ENCODE measurements at places on chromosomes 5 and 9.

DNA sequence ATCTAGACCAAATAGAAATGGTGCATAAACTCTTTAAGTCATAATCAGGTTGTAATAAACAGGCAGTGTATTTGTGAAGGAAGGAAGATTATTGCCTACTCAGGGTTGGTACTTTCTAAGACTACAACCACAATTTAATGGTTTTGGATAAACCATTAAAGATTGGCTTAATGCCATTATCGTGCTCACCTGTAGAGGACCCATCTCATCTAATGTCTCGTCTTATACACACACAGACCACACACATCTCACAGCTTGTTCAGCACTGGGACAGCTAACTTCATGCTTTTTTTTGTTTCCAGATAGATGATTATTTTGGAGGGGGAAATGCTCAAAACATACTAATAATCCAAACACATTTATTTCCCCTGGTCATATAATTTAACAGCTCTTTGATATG, 175.7 kb upstream of the SLC12A2 start:
- no peak for DNase-seq

DNA sequence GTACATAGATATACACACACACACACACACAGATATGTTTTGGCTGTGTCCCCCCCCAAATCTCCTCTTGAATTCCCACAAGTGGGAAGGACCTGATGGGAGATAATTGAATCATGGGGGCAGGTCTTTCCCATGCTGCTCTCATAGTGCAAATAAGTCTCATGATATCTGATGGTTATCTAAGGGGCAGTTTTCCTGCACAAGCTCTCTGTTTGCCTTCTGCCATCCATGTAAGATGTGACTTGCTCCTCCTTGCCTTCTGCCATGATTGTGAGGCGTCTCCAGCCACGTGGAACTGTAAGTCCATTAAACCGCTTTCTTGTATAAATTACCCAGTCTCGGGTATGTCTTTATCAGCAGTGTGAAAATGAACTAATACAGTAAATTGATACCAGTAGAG, 15.9 kb upstream of the ALDOB start:
- no peak for DNase-seq

GRCh38 chr5:78519198-78519941, 129.2 kb downstream of the LHFPL2 start:
- no peak for DNase-seq

DNA sequence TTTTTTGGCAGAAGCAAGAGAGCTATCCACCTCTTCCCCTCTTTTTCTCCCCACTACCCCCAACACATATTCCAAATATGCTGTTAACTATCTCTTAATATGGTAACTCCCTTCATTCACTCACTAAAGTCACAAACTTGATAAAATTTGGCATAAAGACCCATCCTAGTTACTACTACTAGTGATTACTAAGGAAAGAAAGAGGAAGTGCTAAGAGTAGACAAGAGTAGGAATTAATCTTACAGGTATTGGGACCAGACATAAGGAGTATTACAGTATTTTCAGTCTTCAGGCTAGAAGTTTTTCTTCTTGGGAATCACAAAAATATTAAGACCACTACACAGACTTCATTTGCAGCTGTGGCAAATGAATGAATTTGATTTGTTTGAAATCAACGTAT, 2.2 kb downstream of the ADAMTS6 start:
- no peak for DNase-seq

DNA sequence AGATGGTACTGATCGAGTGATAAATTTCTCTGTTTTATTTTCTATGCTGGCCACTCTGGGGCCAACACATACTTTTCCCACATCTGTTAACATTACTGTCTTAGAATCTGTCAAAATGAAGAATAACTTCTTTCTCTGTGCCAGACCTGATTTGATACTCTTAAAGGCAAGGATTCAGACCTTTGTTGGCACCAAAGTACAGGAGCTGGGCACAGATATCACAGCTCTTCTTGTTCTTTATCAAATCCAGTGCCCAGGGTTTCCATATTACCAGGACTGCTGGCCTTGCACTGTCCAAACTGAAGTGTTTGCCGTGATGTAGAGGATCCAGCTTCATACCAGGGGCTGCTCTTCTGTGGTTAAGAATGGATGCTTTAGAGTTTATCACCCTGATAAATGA, 20.9 kb downstream of the ZNF474 start:
- DNase-seq, result no peak

DNA sequence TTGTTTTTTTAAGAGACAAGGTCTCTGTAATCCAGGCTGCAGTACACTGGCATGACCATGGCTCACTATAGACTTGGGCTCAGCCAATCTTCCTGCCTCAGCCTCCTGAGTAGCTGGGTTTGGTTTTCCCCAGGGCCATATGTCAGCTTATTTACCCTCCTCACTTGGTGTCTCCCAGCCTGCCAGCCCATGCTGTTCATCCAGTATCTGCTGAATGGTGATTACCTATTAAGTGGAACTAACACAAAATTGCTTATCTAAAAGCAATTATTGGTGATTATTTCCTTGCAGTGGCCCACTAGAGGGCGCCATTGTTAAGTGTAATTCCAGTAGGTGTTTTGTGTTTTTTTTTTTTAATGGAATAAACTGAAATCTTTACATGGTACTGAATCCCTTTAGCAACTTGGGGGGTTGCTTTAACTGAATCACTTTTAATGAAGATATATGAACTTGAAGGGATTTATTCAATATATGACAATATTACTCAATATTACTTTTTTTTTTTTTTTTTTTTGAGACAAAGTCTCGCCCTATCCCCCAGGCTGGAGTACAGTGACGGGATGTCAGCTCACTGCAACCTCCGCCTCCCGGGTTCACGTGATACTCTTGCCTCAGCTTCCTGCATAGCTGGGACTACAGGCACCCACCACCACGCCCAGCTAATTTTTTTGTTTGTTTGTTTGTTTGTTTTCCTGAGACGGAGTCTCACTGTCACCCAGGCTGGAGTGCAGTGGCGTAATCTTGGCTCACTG, 13.8 kb downstream of the EXOSC2 start:
- DNase-seq, result no peak

GRCh38 chr5:114101153-114101552, 260.7 kb upstream of the KCNN2 start:
- no peak for DNase-seq

DNA sequence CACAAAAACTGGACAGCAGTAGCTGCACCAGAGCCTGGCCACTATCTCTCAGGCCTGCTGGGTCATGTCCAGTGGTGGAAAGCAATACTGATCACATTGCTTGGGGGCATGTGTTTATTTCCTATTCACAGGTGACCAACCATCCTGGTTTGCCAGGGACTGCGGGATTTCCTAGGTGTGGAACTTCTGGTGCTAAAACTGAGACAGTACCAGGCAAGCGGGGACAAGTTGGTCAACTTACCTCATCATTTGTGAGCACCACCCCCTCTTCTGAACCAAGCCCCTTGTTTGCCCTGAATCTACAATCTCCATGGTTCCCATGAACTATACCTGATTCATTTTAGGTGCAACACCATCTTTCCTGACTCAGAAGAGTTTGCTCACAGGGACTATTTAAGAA, 81.3 kb downstream of the TNC start:
- no peak for DNase-seq

GRCh38 chr5:63131626-63132285, 553.1 kb downstream of the LRRC70 start:
- DNase-seq, result no peak

DNA sequence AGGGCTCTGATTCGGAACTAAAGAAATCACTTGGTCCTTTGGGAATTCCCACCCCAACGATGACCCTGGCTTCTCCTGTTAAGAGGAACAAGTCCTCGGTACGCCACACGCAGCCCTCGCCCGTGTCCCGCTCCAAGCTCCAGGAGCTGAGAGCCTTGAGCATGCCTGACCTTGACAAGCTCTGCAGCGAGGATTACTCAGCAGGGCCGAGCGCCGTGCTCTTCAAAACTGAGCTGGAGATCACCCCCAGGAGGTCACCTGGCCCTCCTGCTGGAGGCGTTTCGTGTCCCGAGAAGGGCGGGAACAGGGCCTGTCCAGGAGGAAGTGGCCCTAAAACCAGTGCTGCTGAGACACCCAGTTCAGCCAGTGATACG, 83.4 kb downstream of the GOLPH3 start:
- no peak for DNase-seq
